Stimulated activated CD8-positive, alpha-beta memory T cell treated with anti-CD3 and anti-CD28 coated beads, Interleukin-2, amount 100 ng/mL, for 1 hour (primary cell): ENCODE measurements at places on chromosomes 2 and 18.

DNA sequence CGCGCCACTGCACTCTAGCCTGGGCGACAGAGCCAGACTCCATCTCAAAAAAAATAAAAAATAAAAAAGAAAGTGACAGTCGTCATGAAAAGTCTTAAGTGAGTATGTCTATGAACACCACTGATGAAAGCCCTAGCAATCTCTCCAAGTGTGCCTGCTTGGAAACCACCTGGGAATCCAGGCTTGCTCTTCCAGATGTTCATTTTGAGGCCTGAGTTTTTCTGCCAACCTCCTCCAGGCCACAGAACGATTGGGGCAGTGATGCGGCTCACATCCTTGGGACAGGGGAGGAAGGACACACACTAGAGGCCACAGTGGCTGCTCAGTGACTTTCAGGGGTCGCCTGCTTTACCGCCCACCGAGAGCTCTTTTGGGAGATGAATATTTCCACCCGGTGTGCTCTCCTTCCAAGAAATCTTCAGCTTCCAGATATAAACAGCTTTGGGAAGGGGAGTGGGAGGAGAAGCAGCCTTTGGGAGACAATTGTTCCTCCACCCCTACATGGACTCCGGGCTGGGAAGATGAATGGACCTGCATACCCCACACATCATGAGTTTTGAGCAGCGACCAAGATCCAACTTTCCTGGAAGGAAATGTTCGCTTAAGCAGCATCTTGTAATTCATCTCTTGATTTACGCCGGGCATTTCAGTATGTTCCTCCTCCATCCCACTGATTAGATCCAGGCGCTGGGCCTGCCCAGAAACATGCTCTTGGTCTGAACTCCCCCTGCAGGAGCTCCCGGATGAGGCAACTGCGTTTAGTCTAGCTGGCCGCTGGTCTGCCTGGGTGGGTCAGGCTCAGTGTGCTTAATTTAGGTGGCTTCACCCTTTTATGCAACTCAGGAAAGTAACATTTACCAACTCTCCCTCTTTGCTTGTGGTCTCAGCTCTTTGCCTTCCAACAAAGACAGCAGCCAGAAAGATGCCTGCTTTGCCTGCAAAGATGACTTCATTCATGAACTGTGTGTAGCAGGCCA lies 6.2 kb upstream of the ARMC9 start:
- no peak for DNase-seq

DNA sequence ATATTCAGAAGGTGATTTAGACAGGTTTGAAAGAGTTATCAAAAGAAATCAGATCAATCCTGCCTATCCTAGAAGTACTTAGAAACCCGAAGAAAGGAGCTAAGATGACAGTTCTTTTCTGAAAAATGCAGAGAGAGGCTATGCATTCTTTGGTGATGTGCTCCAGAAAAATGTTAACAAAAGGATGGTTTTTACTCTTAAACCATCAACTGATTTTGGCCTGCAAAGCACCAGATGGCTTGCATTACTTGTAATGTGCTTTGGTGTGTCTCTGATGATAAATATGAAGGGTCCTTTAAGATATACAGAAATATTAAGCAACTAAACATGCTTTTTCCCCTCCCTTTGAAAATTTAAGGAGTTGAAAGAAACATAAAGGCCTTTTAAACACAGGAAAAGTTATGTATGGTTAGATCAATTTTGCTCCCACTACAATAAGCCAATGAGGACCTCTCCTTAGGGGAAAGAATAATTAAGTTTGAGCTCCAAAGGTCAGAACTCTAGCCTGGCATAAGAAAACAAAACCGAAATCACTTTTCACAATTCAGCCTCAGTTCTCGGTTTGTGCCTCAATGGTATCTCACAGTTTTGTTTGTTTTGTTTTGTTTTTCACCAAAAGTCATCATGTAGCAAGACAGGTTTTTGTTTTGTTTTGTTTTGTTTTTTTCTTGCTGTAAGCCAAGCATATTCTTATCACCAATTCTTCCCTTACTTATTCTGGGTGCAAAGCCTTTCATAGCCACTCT lies 302.4 kb upstream of the NT5C1B start:
- DNase-seq: no peak

GRCh38 chr2:61405813-61406212 lies 65.1 kb downstream of the USP34 start:
- DNase-seq: no peak

- no peak for DNase-seq
Measured at GRCh38 chr2:141947396-141948114, 183.3 kb downstream of the LRP1B start.

GRCh38 chr2:71410696-71411095 lies 42.7 kb upstream of the DYSF start:
- no peak for DNase-seq

DNA sequence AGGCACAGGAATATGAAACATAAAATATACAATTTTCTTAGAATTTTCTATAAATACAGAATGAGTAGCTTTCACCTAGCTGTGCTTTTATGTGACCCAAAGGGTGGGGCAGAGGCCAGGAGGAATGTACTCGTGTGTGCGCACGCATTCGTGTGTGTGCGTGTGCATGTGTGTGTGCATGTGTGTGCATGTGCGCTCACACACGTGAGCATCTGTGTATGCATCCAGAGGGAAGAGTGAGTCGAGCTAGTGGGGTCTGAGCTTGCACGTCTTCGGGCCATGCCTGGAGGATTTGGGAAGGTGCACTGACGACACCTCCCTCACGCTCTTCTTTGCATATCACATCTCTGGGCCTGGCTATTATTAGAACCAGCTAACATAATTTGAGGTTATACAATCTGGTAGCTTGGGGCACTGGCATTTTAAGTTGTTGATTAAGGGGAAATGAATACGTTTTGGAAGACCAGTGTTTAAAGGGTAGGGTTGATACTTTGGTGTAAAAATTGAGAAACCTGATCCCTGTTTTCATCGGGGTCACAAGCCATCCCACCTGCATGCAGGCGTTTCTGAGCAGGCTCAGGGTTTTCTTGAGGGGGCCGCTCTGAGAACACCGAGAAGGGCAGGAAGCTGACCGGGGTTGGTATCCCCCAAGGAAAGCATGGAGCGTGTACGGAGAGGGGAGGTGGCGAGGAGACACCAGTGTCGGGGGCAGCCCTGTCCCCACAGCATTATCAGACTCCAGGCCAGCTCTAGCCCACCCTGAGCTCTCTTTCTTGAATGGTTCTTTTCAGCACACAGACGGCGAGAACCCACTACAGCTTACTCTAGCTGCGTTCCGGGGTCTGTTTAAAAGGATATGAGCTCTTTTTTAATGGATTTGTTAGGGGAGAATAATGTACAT lies 85.3 kb downstream of the LRRFIP1 start:
- DNase-seq: no peak

DNA sequence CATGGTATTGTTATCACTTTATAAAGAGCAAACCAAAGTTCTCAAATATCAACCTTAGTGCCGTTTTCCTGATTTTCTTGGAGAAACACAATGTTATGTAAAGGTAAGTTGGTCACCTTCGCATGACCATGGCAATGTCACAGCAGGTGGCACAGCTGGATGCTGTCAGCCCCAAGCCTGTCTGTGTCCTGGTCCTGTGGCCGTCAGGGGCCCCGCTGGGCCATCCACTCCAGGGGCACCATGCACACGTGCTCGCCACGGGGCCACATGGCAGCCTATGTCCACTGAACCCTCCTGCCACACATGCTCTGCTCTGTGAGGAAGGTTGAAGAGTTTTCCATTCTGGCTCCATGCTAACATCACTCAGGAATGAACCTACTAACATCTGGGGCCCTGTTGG lies 85.9 kb downstream of the EIPR1 start:
- DNase-seq: no peak

DNA sequence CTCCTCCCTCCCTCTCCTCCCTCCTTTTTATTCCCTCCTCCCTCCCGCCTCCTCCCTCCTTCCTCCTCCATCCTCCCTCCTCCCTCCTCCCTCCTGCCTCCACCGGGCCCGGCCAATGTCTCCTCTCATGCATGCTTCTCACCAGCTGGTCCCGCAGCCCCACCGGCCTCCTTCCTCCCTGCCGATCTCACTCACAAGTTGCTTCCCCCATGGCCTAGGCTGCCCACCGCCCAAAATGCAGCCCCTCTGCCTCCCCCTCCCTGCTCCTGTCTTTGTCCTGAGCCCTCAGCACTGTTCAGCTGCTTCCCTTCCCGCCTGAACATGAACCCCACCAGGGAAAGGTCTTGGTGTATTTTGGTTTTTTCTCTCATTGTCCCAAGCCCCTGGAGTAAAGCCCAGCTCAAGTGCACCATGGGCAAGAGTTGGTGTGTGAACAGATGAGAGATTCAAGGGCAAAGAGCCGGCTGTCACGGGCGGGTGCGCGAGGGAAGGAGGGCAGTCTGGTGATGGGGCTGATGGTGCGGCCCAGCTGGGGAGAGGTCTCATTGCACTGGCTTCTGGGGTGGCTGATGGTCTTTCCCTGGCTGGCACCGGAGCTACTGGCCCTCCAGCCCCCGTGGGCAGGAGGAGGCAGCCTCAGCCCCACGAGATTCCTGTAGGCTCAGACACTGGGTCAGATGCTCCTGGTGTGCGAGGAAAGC lies 117.6 kb downstream of the TWIST2 start:
- no peak for DNase-seq

DNA sequence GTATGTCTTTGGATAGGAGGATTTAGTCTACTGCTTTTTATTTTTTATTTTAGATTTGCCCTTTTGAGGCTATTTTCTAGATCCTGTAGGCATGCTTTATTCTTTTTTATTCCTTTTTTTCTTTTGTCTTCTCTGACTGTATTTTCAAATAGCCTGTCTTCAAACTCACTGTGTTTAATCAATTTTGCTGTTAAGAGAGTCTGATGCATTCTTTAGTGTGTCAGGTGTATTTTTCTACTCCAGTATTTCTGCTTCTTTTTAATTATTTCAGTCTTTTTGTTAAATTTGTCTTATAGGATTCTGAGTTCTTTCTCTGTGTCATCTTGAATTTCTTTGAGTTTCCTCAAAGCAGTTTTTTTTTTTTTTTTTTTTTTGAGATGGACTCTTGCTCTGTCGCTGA lies 113.5 kb downstream of the NAT8 start:
- no peak for DNase-seq

GRCh38 chr2:226703514-226703913 lies 96.1 kb downstream of the IRS1 start:
- DNase-seq: no peak

DNA sequence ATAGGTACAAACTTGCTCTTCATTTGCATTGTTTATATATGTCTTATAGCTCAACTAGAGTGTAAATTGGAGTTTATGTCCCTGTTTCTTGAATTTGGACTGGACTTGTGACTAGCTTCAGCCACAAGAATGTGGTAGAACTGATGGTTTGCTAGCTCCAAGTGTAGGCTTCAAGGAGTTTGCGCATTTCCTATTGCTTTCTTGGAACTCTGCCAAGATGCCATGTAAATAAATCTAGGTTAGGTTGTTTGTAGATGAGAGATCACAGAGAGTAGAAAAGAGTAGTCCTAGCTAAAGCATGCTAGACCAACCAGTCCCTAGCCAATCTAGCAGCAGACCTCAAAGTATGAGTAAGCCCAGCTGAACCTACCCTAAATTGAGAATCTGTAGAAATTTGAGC lies 183.0 kb upstream of the CYP26B1 start:
- DNase-seq: no peak

DNA sequence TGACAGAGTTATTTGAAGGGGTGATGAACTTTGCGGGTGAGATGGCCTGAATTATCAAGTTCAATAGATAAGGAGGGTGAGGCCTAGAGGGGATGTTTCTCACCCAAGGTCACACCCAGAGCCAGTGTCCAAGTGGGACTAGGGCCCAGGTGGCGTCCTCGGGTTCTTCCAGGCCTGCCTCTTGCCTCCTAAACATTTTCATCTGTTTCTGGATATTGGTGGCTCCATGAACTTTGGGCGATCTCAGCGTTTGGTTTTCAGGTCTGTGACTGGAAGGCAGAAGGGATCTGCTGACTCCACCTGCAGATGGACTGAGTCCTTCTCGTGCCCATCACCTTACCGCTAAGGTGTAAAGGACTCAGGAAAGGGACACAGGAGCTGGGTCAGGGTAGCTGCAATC lies 137.3 kb downstream of the DDX1 start:
- no peak for DNase-seq

- no peak for DNase-seq
Measured at GRCh38 chr18:9619990-9620389, 5.6 kb upstream of the PPP4R1 start.

DNA sequence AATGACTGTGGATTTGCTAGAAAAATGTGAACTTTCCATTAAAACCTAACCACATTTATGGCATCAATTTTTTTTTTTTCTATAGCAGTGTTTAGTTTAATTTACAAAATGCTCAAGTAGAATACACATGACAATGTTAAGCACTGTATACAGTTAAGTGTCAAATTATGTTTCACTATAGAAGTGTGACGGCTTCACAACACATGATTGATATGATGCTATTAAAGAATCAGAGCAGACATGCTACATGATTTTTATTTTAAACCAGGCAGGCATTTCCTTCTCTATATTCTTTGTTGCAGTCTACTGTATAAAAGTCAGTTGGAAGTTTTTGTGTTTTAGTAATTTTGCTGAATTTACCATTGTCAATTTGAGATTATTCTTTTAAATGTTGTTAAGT lies 43.6 kb downstream of the PROKR1 start:
- DNase-seq: no peak

DNA sequence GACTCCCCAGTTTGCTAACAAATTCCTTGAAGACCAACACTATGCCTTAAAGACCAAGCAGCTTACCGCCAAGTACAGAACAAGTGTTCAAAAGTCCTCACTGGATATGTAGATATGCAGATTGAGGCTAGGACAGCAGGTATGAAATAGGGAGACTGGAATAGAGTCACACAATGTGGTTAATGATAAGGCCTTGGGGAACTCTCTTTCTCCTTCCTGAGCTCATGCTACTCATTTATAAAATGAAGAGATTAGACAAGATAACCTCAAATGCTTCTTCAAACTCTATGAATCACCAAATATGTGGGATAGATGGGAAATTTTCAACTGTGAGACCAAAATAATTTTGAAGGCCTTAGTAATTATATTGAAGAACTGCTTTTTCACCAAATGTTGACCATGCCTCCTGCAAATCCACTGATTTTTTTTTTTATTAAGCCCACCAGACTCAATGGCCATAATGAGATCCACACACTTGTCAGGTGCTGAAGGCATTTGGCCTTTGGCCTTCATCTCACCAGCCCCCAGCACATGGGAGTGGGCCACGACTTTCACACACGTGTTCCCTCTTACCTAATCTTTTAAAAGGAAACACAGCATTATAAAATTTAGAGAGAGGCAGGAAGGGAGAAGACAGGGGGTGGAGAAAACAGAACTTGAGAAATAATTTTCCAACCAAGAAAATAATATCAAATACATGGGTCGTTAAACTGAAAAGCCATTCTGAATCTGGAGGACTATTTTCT lies 181.5 kb downstream of the EN1 start:
- DNase-seq: no peak

DNA sequence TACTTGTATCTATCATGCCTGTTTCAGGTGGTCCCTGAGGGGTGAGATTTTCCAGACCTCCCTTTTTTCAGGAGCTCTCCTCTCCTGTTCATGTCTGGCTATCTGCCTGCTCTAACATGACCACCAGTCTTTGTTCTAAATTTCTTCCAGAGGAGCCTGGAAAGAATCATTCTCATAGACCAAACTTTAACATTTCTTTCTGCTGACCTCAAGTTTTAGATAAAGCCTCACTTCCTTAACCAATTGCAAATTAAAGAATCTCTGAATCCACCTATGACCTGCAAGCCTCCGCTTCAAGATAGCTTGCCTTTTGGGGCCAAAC lies 97.6 kb downstream of the TEX51 start:
- DNase-seq: no peak

GRCh38 chr2:119756837-119757236 lies 2.9 kb upstream of the PTPN4 start:
- no peak for DNase-seq

- DNase-seq: no peak
Measured at GRCh38 chr2:70062270-70062669, 25.0 kb upstream of the PCBP1 start.
